ENCODE measurements at places on chromosomes 6 and 20.

DNA sequence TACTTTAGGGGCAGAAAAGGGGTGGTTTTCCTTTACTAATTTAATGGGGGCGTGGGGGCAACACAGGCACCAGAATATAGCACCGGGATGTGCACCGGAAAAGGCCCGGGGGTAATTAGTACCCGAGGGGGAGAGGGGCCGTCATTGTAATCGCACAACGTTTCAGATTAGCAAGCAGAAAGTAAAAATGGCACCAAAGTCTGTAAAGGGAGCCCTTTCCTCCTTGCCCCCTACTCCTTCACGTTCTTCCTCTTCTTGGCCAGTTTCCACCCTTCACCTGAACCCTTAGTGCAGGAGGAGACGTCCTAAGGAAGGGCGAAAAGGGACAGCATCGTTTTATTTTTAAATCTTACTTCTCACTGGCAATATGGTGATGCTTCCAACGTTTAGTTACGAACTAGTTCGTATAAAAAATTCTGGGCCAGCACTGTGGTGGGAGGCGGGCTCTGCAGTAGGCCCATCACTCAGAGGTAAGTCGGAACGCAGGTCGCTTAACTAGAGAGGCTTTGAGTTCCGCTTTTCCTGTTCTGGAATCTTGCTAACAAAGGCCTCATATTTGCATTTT, 742 bp upstream of the CEP85L start:
- DNase-seq: no peak

DNA sequence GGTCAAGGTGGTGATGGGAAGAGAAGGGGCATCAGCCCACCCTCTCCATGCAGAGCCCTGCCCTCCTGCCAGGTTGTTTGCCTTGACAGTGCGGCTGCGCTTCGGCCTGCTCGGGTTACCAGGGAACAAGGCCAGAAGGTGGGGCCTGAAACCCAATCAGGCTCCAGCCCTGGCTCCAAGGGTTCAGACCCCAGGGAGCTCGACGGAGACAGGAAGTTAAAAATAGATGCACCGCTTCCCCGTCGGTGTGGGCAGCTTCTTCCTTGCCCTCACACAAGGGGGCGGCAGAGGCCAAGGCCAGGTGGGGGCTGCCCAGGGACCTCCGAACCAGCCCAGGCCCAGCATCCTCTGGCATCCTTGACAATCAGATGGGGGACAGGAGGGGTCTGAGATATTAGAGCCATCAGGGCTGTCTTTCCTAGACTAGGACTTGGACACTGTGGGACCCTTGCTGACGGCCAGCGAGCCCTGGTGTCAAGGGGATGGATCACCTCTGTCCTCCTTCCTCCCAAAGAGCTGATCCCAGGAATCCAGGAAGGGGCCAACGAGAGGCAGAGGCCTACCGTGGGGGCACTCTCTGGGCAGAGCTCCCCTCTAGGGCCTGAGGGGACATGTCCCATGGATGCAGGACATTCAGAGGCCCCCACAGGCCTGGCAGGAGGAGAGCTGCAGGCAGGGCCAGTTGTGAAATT, 65.2 kb downstream of the RIPOR3 start:
- peak; percentile 10 for DNase-seq

GRCh38 chr6:113882336-113883022, 25.3 kb downstream of the MARCKS start:
- DNase-seq: no peak

- DNase-seq: no peak
Measured at GRCh38 chr20:58515233-58516212, at the start of gene APCDD1L. Gene APCDD1L (minus strand): TSS chr20:58515399. CDS start chr20:58514707, 692 bp downstream.

DNA sequence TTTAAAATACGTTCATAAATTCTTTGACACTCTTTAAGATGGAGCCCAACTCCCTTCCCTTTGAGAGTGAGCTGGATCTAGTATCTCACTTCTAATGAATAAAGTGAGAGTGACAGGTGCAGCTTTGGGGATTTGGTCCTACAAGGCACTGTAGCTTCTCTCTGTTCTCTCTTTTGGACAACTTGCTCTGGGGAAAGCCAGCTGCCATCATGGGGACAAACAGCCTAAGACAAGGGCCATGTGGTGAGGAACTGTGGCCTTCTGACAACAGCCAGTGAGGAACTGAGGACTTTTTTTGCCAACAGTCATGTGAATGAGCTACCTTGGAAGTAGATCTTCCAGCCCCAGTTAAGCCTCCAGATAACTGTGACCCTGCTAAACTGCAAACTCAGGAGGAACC, 272.8 kb upstream of the AGPAT4 start:
- DNase-seq: no peak

- no peak for DNase-seq
Measured at GRCh38 chr6:84346372-84346771, 118.9 kb upstream of the CEP162 start.

DNA sequence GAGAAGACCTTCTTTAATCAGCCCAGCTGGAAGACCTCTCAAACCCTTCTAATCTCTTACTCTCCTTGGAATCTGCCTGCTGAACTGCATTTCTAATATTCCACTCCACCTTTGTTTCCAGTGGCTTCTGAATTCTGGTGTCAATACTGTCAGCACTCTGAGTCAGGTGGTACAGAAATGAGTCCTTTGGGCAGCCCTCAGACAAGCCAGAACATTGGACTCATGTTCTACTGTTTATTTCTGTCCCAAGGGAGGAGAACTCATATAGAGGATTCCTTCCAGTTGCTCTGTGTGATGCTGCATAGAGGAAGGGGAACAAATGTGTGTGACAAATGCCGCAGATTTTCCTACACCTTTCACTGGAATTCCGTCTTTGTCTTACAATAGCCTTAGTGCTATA, 114.8 kb downstream of the PHF3 start:
- DNase-seq: no peak

DNA sequence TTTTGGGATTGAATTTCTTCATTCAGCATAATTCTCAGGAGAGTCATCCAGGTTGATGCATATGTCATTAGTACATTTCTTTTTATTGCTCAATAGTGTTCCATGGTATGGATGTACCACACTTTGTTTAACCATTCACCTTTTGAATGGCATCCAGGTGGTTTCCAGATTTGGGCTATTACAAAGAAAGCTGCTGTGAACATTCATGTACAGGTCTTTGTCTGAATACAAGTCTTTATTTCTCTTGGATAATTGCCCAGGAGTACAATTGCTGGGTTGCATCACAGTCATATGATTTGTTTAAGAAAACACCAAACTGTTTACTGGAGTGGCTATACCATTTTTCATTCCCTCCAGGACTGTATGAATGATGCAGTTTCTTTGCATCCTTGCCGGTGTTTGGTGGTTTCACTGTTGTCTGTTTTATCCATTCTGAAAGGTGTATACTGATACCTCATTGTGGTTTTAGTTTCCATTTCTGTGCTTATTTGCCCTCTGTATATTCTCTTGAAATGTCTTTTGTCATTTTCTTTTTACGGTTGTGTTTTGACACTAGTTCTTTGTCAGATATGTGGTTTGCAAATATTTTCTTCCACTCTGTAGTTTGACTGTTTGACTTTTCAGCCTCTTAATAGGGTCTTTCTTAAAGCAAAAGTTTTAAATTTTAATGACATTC, 8.8 kb downstream of the CDKAL1 start:
- DNase-seq: no peak

- DNase-seq: no peak
Measured at GRCh38 chr6:163455552-163455951, 41.0 kb downstream of the QKI start.

DNA sequence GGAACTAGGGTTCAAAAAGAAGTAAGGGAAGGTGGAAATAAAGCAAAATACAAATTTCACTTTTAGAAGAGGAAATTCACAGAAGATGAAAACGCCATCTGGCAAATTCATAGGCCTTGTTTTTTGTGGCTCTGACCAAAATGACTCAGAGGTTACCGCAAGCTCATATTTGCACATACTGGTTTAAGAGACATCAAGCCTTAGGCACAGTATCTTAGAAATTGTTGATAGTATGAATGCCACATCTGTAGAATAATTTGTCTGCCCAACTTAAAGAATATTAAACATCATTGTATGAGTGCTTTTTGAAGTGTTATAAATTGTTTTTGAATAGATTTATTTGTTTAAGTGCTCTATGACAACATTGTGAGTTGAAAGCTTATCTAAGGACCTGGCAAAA, 10.6 kb downstream of the TAAR1 start:
- DNase-seq: no peak

- DNase-seq: no peak
Measured at GRCh38 chr6:153125032-153125431, 6.0 kb downstream of the RGS17 start.

- DNase-seq: no peak
Measured at GRCh38 chr6:118288355-118289124, 259.6 kb upstream of the PLN start.

- DNase-seq: no peak
Measured at GRCh38 chr6:114288701-114289495, 53.9 kb downstream of the HS3ST5 start.

GRCh38 chr6:149071997-149072396, 245.5 kb upstream of the TAB2 start:
- no peak for DNase-seq

DNA sequence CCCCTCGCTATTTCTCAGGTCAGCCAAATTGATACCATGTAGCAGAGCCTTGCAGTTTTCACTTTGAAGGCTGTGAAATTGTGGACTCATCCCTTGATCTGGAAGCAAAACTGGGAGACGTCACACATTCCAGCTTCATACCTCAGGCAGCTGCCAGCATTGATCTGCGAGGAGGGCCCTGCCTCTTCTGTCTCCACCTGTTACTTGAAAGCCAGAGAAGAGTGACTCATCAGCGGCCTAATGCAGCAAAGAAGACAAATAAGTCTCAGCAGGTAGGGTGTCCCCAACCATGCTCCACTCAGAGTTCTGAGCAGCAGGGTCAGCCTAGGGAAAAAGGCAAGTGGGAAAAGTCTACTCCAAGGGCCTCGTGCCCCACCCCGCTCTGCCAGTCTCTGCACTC, 69.4 kb upstream of the BMP2 start:
- DNase-seq: no peak

- no peak for DNase-seq
Measured at GRCh38 chr20:298776-299391, 1.5 kb downstream of the ZCCHC3 start.

GRCh38 chr6:149419696-149420404, 19.8 kb downstream of the SUMO4 start:
- no peak for DNase-seq

- DNase-seq: no peak
Measured at GRCh38 chr20:25389858-25390537, 637 bp downstream of the ABHD12 start.

- no peak for DNase-seq
Measured at GRCh38 chr6:36186199-36186598, 10.3 kb upstream of the BRPF3 start.

- DNase-seq: peak; percentile 2
Measured at GRCh38 chr20:50690650-50691572, at the start of gene RIPOR3. Gene RIPOR3 (minus strand): TSS chr20:50691542. CDS start chr20:50691128, 414 bp downstream.

- DNase-seq: no peak
Measured at GRCh38 chr20:54344832-54345231, 130.6 kb upstream of the DOK5 start.

- DNase-seq: no peak
Measured at GRCh38 chr6:170459451-170459850, 93.7 kb downstream of the PSMB1 start.

DNA sequence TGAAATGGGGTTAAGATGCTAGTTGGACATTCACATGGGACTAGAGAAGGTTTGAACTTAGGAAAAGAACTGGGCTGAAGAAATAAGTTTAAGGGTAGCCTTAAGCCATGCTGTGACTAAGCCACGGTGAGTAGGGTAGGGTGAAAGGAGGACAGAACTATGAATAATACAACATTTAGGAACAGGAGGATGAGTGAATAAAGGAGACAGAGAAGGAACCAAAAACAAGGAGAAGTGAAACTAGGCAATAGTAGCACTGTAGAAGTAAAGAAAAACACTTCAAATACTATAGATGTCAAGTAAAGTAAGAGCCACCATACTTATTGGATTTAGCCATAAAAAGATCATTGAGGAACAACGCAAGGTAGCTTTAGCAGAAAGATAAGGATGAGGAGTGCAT, 111.2 kb downstream of the KCNQ5 start:
- DNase-seq: no peak

- DNase-seq: no peak
Measured at GRCh38 chr6:137087902-137088301, 43.1 kb upstream of the IL20RA start.

GRCh38 chr6:41791984-41792383, 4.5 kb downstream of the TOMM6 start:
- DNase-seq: no peak

DNA sequence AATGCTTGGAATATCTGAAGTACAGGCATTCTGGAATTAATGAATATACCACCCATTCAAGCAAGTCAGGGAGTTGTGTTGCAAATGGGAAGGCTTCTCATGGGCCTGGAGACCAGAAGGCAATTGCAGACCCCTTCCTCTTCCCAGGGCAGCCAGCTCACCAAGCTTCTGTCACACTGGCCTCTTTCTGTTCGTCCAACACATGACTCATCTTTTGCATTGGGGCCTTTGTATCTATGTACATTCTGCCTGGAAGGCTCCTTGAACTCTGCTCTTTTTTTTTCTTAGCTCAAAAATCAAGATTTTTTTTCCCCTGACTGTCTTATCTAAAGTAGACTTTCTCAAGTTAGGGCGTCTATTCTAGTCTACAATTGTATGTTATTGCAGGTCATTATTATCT, 132.9 kb upstream of the MYLIP start:
- DNase-seq: no peak

- no peak for DNase-seq
Measured at GRCh38 chr6:165733489-165733791, 70.4 kb upstream of the PDE10A start.

DNA sequence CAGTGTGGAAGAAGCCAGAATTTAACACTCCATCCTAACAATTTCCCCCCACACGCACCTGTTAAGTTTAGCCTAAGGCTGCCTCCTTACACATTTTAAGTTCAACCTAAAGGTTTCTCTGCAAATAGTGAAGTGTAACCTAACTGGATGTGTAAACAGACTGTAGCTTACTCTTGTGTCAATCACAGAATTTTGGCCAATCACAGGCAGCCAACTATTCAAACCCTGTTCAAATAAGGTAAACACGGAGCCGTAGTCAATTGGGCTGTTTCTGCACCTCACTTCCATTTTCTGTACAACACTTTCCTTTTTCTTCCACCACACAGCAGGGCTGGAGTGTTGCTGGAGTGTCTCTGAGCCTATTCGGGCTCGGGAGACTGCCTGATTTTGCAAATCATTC, 92.1 kb downstream of the ISM1 start:
- DNase-seq: no peak

Measured in stimulated activated CD4-positive, alpha-beta T cell treated with anti-CD3 and anti-CD28 coated beads, Interleukin-12 subunit alpha, Interleukin-12 subunit beta, amount 100 ng/mL, for 48 hours (primary cell).